ENCODE measurements at places on chromosomes 5 and 9.
A peak's percentile ranks its signal among the peaks of the same experiment; 100 is the strongest.

DNA sequence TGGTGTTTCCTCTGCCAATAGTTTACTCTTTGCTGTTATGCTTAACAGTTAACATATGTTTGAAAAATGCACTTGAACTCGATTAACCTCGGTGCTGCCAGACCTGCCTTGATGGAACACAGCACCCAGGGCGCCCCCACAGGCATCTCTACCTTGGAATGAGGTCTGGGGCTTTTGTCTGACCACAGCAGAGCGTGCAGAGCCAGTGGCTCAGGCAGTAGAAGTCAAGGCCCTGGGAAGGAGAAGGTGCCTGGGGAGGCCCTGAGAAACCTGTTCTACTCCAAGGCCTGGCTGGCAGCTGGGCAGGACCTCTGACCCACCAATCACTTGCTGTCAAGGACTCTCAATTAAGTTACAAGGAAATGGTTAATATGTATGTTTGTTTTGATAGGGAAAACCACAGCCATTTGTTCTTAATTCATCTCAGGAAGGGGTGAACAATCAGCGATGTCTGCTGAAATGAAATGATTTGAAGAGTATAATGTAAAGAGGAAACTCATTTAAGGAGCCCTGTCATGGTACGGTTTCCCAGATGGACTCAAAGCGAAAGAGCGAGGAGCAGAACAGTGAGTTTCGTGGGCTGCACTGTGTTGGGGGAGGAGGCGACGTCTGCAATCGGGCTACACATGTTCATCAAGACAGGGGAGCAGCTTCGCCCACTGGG is 21.9 kb downstream of the MACROH2A1 start:
- no peak for DNase-seq

DNA sequence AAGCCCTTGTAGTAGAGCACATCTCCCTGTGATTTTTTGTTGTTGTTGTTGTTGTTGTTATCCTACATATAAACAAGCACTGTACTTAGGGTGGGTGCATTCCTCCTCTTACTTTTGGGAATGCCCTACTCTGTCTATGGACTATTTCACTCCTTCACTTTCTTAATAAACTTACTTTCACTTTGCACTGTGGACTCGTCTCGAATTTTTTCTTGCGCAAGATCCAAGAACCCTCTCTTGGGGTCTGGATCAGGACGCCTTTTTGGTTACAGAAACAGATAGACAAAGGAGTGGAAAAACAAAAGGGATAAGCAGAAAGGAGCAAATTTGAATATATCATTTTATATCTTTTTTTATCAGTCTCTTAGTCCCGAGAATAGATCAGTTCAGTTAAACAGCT is 14.4 kb upstream of the PAIP1 start:
- no peak for DNase-seq

- no peak for DNase-seq
Measured at GRCh38 chr9:128836509-128837145, 7.0 kb upstream of the SPOUT1 start.

- DNase-seq, result no peak
Measured at GRCh38 chr9:34027845-34028574, 20.7 kb downstream of the UBAP2 start.

DNA sequence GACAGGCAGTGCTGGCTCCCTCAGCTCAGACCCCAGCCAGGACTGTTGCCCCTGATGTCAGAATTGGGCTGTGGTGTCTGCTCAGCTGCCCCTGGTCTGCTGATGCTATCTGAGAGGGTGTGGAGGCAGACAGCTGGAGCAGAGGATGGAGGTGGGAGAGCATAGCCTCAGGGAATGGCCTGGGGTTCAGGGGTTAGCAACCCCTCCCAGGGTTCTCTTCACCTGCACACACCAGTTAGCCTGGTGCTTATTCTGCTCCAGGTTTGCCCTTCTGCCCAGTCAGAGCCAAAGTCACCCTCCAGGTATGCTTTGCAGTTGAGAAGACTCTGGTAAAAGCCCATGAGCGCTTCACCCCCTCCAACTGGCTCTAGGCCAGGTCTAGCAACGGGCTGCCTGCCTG is 109.8 kb downstream of the SAXO1 start:
- DNase-seq, result no peak

DNA sequence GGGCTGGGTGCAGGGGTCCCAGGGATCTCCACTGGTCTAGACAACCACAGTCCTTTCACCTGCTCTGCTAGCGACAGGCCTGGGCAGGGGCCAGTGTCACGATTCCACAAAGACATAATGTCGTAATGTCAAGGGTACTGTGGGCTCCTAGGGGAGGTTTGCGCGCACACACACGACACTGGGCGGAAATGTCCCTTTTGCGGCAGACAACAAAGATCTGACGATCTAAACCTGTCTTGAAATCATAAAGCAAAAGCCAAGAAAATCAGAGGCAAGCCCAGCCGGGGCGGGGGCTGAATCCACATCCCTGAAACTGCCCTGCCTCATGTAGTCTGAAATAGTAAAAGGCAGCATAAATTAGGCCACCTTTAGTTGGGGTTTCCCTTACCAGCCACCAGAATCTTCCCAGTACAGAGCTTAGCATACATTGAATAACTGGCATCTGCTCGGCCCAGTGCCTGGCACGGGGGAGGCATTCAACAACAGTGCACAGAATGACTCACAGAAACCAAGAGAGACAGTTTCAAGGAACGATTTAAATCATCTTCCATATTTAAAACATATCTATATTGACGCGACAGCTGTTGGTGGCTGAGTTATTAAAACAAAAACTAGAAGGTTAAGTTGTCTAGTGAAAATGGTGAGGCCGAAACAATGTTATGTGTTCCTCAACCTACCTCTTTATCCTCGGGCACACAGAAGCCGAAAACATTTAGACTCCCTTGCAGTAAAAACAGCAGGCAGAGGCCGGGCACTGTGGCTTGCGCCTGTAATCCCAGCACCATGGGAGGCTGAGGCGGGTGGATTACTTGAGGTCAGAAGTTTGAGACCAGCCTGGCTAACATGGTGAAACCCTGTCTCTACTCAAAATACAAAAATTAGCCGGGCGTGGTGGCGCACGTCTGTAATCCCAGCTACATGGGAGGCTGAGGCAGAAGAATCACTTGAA is 151.0 kb downstream of the MYO10 start:
- no peak for DNase-seq

GRCh38 chr5:32100691-32101302 is 73.3 kb downstream of the GOLPH3 start:
- no peak for DNase-seq

GRCh38 chr5:161058781-161059180 is 206.8 kb upstream of the ATP10B start:
- no peak for DNase-seq

DNA sequence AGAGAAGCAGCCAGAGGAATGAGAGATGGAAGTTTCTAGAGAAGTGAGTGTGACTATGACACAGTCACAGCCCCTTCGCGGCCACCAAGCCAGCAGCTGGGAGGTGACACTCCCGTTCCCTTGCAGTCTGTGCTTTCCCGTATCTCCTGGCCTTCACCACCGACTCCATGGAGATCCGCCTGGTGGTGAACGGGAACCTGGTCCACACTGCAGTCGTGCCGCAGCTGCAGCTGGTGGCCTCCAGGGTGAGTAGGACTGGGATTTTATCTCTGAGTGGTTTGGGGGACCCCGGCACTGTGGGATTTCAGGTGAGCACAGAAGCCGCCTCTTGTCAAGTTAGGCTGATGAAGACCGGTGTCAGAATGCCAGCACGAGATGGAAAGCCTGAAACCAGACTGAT is 12.1 kb upstream of the SLC2A8 start:
- no peak for DNase-seq

GRCh38 chr9:120842685-120843485 is at the start of gene PSMD5:
TSS of gene PSMD5 (minus strand) at chr9:120842922. CDS start at chr9:120842909, 13 bp downstream.
- DNase-seq, result peak; percentile 94

GRCh38 chr9:93123561-93124283 is 10.3 kb downstream of the NINJ1 start:
- peak; percentile 20 for DNase-seq

GRCh38 chr5:143569213-143569701 is 165.8 kb upstream of the NR3C1 start:
- DNase-seq, result no peak

GRCh38 chr5:163269624-163270023 is 167.8 kb upstream of the CCNG1 start:
- no peak for DNase-seq

GRCh38 chr5:17222664-17223063 is 5.2 kb downstream of the BASP1 start:
- no peak for DNase-seq

DNA sequence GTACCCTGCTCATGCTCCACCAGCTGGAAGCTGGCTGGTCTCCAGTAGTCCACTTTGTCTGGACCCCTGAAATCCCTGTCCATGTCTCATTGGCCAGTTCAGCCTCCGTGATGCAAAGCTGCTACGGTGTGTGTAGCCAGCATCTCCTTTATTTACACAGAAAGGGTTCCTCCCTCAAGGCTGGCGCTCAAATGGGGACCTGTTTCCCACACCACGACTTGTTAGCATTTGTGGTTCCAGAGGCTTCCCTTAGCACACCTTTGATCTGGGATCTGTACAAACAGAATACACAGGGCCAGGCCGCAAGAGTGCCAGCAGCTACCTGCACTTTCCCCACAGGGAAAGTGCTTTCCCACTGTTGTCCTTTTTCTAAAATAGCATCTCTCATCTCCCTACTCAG is 5.7 kb upstream of the SMU1 start:
- DNase-seq, result no peak

DNA sequence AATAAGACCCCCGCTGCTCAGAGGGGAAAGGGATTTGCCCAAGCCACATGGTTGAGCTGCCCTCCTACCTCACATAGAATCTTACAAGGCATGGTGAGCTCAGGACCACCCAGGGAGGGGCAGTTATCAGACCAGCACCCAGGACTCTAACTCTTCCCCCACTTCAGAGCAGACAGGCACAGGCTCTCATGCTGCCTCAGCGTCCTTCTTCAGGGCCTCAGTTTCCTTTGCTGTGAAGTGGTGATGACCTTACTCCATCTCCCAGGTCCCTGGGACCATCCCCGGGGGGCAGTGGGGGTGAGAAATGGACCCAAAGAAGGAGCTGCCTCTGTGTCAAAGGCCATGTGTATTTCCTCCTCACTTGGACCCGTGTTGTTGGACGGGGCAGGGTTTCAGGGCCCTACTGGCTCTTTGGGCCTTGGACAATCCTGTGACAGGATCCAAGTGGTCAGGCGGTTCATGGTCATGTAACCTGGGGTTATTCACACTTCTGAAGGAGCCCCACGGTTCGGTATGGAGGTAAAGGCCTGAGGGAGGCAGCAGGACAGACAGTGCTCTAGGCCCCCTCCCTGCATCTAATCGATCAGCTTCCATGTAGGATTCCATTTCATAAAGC is 31.7 kb upstream of the CSF1R start:
- DNase-seq, result no peak

- DNase-seq, result no peak
Measured at GRCh38 chr9:37217161-37217560, 96.8 kb downstream of the ZCCHC7 start.

DNA sequence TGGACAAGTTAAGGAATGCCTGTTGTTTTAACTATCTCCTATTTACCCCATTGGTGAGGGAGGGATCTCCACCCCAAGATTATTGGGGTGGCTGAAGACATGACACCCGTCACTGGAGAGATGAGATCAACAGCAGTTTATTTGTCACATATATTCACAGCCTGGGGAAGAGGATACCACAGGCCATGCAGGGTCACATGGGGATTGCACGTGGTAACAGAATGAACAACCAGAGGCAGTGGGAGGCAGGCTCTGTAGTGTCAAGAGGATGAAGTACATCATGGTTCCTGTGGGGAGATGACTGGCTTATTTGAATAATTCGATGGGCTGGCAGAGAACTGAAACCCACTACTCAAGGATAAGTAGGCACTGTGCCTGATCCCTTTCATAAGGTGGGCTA is 18.6 kb upstream of the SHISAL2B start:
- no peak for DNase-seq

- no peak for DNase-seq
Measured at GRCh38 chr5:119270121-119270565, 85.7 kb upstream of the TNFAIP8 start.

DNA sequence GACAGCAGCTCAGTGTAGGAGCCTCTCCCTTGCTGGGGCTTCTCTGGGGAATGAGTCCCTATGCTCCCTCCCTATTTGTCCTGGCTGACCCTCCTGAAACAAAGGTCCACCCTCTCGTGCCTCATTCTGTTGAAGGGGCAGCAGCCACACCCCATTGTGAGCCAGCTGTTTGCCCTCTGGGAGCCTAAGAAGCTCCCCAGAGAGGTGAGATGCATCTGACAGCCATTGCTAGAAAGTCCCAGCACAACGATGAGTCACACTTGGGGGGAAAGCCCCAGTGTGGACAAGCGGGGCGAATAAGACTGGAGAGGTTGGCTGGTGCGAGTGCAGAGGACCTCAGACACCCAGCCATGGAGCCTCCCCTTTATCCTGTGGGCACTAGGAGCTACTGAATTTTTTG is 101.4 kb downstream of the PPARGC1B start:
- DNase-seq, result no peak

DNA sequence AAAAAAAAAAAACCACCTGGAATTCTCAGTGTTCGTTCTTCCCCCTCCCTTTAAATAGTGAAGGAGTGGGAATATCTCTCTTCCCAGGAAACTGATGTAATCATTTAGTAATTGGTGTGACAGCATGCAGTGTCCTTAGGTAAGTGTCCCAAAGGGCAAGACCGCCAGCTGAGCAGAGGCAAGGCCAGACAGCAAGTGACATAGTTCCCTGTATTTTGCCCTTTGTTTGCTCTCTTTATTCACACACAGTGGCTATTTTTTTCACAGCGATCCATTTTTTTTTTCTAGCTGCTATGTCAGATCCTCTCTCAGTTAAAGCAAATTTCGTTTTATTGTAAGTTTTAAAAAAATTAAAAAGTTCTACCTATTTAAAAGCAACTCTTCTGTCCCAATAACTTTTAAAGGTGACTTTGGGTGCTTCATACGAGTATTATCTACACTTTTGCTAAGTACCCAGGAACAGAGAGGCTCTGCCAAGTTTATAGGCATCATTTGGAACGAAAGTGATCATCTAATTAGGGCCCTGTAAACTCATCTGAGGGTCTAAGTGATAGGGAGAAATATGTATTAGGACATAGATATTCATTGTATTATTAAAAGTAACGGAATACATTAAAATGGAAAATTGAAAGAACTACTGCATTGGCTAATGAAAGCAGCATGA is 98.2 kb upstream of the ALDH1A1 start:
- DNase-seq, result no peak

- no peak for DNase-seq
Measured at GRCh38 chr5:115543365-115544042, 1.1 kb downstream of the FEM1C start.

GRCh38 chr5:160398806-160399205 is 1.0 kb downstream of the FAM200C start:
- DNase-seq, result no peak

GRCh38 chr5:124537107-124537506 is 209.3 kb downstream of the ZNF608 start:
- DNase-seq, result no peak
